Neural cell (in vitro differentiated cells): ENCODE measurements at places on chromosomes 3 and 15. TPM values are rescaled to one million over a fixed set of nuclear protein-coding genes. Genes with fewer than 3 reads are reported as not detected.

FGD5 gene
- 0.42 TPM in 1 of 2 replicates, not detected in the other for polyA plus RNA-seq

ATP13A4 gene
- polyA plus RNA-seq, result 6.2 and 7.3 TPM in 2 replicates

RBMS3 gene
- polyA plus RNA-seq, result 0.34 and 0.53 TPM in 2 replicates

FGF7 gene
- 0.04 and 0.88 TPM in 2 replicates for polyA plus RNA-seq

SEMA7A gene
- 28.8 and 31.7 TPM in 2 replicates for polyA plus RNA-seq

SH2D7 gene
- polyA plus RNA-seq, result not detected in 2 replicates

C3orf85 gene
- polyA plus RNA-seq, result not detected in 2 replicates

SPSB4 gene
- 6.1 and 7.7 TPM in 2 replicates for polyA plus RNA-seq
